ENCODE measurements at places on chromosomes 6 and 20.

- peak; percentile 26 for DNase-seq
Measured at GRCh38 chr6:36099869-36100483, 30.3 kb upstream of the MAPK13 start.

GRCh38 chr20:34570859-34571306, 12.4 kb downstream of the MAP1LC3A start:
- DNase-seq: peak; percentile 39

GRCh38 chr20:9838378-9839295, at the start of gene PAK5:
TSS of gene PAK5 (minus strand) at chr20:9839076. CDS start at chr20:9644328, 194,748 bp downstream.
- peak; percentile 87 for DNase-seq

- DNase-seq: no peak
Measured at GRCh38 chr6:99347804-99348203, 1.7 kb downstream of the FAXC start.

- no peak for DNase-seq
Measured at GRCh38 chr20:38961530-38962043, 557 bp upstream of the DHX35 start.

GRCh38 chr20:24693466-24694156, 224.2 kb downstream of the SYNDIG1 start:
- no peak for DNase-seq

DNA sequence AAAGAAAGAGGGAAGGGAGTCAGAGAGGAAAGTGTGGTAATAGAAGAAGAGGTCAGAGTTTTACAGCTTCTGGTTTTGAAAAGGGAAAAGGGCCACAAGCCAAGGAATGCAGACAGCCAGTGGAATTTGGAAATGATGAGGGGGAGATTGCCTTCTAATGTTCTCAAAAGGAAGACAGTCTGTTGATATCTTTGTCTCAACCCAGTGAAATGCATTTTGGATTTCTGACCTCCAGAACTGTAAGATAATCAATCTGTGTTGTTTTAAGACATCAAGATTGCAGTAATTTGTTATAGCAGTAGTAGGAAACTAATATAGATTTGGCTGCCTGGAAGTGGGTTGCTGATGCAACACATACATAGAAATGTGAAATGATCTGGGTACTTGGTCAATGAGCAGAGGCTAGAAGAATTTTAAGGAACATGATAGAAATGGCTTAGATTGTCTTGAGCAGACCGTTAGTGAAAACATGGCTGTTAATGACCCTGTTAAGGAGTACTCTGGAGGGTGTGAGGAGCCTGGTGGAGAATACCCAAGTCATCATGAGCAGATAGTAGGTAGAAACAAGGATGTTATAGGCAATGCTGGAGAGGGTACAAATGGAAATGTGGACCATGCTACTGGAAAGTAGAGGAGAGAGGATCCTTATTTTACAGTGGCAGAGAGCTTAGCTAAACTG, 255.8 kb upstream of the RAB32 start:
- no peak for DNase-seq

DNA sequence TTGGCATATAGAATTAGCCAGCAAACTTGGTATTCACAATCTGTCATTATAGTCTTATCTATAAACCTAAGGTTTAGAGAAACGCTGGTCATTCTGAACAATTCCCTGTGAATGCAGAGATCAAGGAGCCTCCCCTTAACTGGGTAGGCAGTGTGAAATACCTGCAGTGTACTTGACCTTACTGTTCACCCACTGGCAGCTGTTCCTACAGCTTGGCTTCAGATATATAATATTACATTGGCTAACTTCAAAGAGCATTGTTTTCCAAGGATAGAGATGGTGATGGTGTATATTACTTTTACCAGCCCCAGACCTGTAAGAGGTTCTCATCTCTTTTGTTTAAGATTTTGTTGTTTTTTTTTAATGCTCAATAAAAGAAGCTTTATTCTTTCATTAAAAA, 168.3 kb downstream of the ESR1 start:
- no peak for DNase-seq

DNA sequence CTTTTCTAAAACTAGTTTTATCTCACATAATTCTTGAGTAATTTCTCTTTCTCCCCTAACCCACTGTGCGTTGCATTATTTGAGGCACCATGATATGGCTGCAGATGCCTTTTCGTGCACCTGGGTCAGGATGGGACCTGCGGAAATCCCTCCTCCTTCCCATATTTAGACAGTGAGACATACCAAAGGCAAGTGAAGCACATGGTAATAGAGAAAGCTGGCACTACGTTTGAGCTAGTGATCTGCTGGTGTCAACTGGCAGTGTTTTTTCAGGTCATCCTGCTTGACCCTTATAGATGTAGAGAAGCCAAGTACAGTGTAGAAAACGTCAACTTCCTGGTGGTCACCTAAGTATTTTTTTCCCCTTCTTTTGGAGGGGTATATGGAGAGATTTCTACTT, 71.7 kb downstream of the FOXO3 start:
- DNase-seq: no peak

- DNase-seq: peak; percentile 70
Measured at GRCh38 chr6:87487555-87487954, 14.8 kb downstream of the SLC35A1 start.

GRCh38 chr6:132382630-132383175, 18.6 kb downstream of the MOXD1 start:
- no peak for DNase-seq
